Stimulated activated CD8-positive, alpha-beta memory T cell treated with anti-CD3 and anti-CD28 coated beads, Interleukin-15, amount 100 ng/mL, for 4 hours (primary cell): ENCODE measurements at places on chromosomes 6 and 20.

DNA sequence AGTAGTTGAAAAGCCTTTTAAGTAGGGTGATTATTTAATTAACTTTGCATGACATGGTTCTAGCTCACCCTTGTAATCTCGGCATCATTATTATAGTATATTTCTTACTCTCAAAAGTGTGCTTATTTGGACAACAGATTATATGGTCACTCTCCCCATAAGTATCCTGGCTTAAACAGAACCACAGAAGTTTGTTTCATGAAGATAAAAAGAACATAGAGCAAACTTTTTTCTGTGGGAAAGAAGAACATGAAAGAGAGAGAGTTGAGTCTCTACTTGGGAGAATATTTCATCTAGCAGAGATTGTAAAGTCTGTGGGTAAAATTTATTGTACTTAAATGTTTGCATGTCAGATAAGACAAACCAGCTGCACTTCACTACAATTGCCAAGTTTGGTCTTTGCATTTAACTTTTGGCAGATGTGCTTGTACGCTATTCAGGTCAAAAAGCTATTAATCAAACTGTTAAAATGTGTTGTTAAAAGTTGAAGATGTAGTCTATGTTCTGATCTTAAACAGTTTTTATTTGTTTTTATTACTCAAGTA, 33.4 kb upstream of the PRIM2 start:
- DNase-seq = no peak

GRCh38 chr20:60187683-60188082, 229.5 kb downstream of the CDH26 start:
- DNase-seq = no peak

- DNase-seq = no peak
Measured at GRCh38 chr6:51199105-51199552, 380.5 kb downstream of the TFAP2B start.

- DNase-seq = no peak
Measured at GRCh38 chr6:35015476-35015875, 125.7 kb downstream of the TCP11 start.

GRCh38 chr6:82568290-82568993, 204.8 kb downstream of the TPBG start:
- no peak for DNase-seq

DNA sequence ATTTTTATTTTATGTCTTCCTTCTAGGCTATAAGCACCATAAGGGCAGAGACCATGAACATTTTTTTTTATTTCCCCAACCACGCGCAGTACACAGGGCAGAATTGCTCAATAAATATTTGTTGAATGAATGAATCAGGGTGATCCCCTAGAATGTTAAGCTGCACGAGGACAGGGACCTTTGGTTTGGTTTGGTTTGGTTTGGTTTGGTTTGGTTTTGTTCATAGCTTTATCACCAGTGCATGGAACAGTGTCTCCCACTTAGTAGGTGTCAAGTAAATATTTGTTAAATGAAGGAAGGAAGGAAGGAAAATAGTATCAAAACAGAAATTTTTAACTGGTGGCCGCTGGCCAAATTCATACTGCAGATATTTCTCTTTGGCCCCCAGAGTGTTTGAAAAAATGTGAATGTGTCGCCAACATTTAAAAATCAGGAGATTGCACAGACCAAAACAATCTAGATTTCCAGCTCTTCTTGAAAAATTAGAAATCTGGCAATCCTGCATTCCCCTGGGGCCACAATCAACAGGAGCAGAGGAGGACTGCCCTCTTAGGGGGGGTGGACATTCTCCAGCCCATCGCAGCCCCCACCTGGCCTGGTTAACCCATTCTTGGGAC, 205.3 kb downstream of the EYA2 start:
- DNase-seq = no peak
